Prostate gland (tissue), 2 donors: ENCODE measurements at places on chromosomes 7 and 10.
A peak's percentile ranks its signal among the peaks of the same experiment; 100 is the strongest.

GRCh38 chr10:94088926-94089381 is 95.2 kb downstream of the PLCE1 start:
- no peak for DNase-seq

DNA sequence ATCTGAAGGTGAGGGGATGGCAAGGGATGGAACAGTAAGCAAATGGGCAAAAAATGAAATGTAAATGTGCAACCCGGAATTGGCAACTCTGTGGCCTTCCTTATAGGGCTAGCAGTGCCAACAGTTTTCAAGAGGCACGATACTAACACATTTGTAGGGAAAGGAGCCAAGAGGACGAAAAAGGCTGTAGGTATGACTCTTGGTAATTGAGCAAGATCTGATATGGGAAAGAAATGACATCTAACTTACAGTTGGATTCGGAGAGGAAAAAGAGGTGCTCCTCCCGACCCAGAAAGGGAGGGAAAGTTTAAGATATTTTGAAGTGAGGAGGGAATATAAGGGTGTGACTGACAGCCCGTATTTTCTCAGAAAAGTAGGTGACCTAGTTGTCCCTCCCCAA is 2.1 kb upstream of the CREM start:
- DNase-seq = no peak

DNA sequence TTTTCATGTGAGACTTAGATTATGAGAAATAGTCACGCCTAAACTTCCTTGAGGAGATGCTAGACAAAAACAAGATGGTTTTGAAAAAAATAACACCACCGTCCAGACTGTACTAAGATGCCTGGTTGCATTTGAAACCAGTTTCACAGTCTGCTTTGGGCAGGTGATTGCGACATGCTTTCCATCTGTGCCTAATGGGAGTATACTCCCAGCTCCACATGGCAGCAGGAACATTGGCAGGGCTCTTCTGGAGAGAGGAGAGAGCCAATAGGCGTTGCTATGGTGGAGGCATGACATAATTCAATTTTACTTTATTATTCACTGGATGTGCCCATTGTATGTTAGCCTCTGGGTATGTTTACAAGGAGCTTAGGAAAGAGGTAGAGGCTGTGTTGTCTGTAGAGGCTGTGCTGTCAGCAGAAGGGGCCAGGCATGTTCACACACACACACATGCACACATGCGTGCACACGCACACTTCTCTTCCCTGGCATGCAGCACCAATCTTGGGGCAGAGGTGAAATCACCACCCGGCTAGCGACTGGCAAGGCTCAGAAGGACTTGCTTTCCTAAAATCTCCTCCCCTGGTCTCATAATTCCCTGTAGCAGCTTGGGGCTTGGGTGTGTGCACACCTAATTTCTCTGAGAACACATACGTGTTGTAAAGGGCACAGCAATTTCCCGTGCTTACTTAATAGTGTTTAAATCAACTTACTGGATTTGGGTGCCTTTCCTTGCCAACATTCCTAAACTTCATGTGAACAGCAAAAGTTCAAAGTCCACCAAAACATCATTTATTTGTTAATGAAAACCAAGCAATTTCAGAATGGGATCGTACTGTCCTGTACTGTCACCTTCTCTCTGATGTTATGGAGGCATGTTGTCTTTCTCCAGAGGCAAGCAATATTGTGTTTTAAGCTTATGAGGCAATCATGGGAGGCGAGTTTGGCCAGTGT is 162.1 kb downstream of the TCF7L2 start:
- no peak for DNase-seq

GRCh38 chr7:119472408-119473038 is 800.5 kb upstream of the KCND2 start:
- DNase-seq = no peak

GRCh38 chr7:29122759-29123158 is 23.6 kb downstream of the CPVL start:
- no peak for DNase-seq

- DNase-seq = no peak
Measured at GRCh38 chr7:21886396-21886795, 59.3 kb downstream of the CDCA7L start.

GRCh38 chr7:149125189-149125862 is 798 bp downstream of the ZNF425 start:
- DNase-seq = no peak

GRCh38 chr10:22554461-22555182 is 159.8 kb downstream of the PIP4K2A start:
- peak; percentile 54 for DNase-seq

- DNase-seq = no peak
Measured at GRCh38 chr10:12704488-12704887, 297.0 kb downstream of the CCDC3 start.

DNA sequence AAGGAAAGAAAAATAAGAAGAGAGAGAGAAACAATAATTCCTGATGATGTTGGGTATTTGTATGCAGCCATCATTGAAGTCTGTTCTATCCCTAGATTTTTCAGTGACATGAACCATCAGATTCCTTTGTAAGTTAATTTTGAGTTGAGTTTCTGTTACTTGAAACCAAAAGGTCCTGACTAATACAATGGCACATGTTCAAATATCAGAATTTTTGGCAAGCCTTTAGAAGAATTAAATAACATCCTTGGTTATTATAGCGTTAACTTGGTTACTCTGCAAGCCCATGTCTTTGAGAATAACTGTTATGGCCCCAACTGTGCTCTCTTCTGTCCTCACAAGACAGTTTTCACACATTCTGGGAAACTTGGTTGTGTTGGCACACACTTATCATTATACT is 66.5 kb downstream of the SYPL1 start:
- no peak for DNase-seq

GRCh38 chr7:133230591-133231194 is 22.2 kb upstream of the EXOC4 start:
- peak; percentile 24 for DNase-seq

- DNase-seq = no peak
Measured at GRCh38 chr10:110141871-110142635, 65.4 kb upstream of the MXI1 start.

- DNase-seq = no peak
Measured at GRCh38 chr10:96488161-96488935, 25.4 kb downstream of the TLL2 start.

DNA sequence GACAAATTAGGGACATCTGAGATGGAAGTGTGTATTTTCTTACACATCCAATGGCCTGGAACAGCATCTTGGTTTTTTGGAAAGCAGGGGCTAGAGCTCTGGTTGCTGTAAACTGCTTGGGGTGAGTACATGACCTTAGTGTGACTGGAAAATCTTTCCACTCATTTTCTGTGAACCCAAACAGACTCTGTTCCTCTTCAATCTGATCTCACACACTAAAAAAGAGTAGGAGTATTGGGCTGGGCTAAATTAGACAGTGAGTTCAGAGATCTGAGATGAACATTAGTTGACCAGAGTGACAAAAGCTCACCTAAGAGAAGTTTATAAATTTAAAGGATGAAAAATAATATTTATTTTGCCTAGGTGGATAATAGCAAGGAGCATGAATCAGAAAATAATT is 59.2 kb downstream of the OR13A1 start:
- DNase-seq = no peak

- DNase-seq = no peak
Measured at GRCh38 chr7:84204655-84205054, 10.1 kb upstream of the SEMA3A start.

- DNase-seq = no peak
Measured at GRCh38 chr7:21454182-21454581, 26.3 kb downstream of the SP4 start.

- DNase-seq = no peak
Measured at GRCh38 chr10:76429368-76430060, 998.1 kb downstream of the LRMDA start.

GRCh38 chr7:91541641-91542040 is 277.4 kb downstream of the FZD1 start:
- no peak for DNase-seq

DNA sequence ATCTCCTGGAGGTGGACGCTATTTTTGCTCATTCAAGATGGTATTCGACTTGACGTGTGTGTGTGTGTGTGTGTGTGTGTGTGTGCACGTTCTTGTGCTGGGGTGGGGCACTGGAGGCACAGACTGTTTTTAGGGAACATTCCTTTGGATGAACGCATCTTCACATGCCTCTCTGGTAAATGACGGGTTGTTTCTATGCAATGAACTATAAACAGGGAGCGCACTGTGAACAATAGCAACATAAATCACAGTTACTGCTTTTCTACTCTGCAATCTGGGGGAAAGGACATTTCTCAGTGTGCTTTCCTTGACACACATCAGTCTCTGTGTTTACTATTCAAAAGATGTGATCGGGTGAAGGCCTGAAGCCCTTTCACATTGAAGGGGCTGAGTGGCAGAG is 120.1 kb upstream of the PITRM1 start:
- no peak for DNase-seq

- no peak for DNase-seq
Measured at GRCh38 chr7:50119815-50120637, 27.0 kb upstream of the ZPBP start.

DNA sequence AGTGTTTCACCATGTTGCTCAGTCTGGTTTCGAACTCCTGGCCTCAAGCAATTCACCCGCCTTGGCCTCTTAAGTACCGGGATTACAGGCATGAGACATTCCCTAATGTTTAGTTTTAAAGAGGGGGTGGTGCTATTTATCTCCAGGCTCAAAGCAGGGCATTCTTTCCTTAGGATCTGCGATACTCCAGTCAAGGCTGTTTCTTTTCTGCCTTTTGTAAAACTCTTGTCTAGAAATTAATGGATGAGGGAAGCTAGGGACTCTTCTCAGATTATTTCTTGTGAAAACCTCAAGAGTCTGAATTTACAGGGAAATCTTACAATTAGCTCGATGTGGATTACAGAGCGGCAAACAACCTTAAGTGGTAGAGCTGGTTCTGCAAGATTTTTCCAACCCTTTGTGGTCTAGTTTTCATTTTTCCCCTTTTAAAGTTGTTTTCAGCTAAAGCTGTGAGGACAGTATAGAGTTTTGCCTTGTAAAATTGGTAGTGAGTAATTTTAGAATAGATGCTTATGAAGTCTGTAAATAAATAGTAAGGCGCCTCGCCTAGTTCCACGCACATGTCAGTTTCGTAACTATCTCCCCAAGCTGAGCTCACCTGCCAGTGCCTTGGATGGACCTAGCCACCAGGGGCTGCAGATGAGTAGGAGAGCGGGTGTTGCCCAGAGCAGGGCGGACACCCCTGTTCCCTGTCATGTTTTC is 53.1 kb downstream of the CUX1 start:
- DNase-seq = peak; percentile 59

- no peak for DNase-seq
Measured at GRCh38 chr10:5477948-5478693, 21.2 kb downstream of the CALML5 start.

- no peak for DNase-seq
Measured at GRCh38 chr10:42936580-42936979, 140.3 kb upstream of the RET start.

DNA sequence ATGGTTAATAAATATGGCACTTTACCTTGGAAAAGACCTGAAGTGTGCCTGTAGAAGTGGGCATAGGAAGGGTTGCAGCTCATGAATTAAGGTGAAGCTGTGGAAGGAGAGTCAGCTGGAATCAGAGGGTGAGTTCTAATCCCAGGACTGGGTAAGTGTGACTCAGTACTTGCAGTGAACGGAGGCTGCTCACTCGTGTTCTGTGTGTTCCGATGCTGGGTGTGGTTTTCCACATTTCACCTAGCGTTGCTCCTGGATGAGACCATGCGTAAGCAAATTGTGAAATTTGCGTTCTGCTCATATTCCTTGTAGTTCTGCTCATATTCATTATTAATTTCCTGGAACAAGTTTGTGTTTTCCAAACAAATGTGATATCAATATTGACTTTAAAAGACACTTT is 22.4 kb upstream of the TMEM236 start:
- no peak for DNase-seq

DNA sequence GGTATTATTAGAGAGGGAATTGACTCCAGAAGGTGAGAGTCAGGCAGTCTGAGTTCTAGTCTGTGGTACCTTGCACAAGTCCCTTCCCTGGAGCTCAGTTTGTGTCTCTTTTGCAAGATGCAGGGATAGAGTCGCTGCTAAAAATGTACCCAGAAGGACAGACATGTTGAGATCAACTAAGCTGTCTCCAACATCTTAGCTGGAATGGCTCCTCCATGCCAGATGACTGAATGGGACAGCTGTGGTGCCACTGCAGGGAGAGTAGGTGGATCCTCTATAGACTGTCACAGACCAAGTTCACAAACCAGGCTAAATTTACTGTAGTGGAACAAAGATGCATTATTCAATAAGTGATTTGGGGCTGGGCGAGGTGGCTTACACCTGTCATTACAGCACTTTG is 120.1 kb downstream of the NEURL1 start:
- DNase-seq = no peak

DNA sequence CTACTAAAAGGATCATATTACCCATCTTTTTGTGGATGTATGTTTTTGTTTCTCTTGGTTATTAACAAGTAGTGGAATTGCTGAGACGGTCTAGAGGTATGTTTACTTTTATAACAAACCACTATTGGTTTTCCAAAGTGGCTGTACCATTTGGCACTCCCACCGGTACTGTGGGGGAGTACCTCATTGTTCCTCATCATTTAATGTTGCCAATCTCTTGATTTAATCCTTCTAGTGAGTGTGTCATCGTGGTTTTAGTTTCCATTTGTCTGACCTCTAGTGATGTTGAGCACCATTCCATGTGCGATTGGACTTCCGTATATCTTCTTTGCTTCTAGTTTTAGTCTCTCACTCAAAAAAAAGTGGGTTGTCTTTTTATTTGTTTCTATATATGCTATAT is 50.4 kb downstream of the RBM33 start:
- no peak for DNase-seq

DNA sequence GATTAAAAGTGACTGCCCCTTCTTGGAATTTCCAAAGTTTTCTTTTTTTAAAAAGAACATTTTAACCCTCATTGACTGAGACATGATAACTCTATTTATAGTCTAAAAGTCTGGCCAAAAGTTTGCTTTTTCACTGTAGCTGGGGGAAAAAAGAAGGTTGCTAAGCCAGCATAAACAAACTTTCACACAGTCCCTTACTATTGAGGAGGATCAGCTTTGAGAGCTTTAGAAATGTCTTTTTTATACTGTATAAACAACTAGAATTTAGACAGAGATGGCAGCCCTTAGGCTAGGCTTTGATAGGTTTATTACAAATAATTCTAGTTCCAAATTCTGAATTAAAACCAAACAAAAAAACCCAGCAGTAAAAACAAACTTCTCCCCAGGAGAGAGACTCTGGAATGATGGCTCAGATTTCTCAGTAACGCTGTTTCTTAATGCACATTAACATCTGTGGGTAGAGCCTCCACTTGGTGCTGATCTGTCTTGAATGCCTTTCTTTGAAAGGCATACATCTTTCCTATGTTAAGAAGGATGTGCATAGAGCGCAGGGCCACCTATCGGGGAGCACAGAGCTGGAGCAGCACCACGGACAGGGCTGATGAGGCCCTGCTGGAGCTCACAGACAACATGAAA is 100.9 kb upstream of the PDLIM1 start:
- no peak for DNase-seq
